AG10803 (cell line): ENCODE measurements at places on chromosomes 13 and 19.

GRCh38 chr13:73173279-73173811 is 114.5 kb downstream of the KLF5 start:
- no peak for DNase-seq

GRCh38 chr13:74158571-74159352 is 24.6 kb upstream of the KLF12 start:
- DNase-seq = no peak

DNA sequence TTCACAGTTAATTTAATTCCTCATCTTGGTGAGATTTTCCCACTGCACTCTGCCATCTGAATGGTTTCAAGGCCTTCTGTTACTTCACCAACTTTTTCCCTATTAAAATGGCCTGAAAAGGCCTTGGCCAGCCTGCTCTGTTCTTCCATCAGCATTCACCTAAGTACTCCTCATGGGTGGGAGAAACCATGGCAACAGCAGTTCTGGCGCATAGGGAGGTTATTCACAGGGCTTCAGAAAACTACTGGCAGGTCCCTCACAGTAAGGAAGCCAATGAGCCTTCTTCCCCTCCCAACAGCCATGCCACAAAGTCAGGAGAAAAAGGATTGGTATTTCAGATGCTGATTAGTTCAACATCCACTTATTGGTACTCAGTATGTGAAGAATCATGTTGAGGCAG is 17.2 kb upstream of the GJB2 start:
- no peak for DNase-seq

DNA sequence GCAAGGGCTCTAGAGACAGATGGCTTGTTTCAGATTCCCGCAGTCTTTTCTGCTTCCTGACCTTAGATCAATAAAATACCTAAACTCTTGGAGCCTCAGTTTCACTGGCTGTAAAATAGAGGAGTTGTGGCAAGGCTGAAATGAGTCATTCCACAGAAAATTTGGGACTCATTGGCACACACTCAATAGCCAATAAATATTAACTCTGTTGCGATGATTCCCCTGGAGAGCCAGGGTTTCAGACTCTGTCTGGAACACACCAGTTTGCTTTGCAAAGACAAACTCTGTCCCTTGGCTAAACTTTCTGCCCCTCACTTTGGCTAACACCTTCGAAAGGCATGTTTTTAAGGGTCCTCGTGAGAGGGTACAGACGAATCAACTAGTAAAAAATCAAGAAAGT is 18.1 kb upstream of the UBE2L5 start:
- no peak for DNase-seq

DNA sequence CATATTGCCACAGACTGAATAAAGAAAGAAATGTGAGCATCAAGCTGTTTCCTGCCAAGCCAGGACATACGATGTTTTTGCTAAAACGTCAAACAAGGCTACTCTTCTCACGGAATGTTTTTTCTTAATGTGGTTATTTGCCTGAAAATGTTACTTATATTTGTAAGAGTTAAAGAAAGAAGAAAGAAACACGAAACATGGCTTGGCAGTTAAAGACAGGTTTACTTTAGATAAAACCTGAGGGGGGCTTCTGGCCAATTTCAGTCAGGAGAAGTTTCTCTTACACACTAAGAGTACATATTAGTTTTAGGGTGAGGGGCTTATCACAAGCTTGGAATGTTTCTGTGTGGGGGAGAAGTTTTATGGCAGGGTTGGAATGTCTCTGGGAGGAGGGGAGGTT is 4.4 kb upstream of the OR10H4 start:
- DNase-seq = no peak

DNA sequence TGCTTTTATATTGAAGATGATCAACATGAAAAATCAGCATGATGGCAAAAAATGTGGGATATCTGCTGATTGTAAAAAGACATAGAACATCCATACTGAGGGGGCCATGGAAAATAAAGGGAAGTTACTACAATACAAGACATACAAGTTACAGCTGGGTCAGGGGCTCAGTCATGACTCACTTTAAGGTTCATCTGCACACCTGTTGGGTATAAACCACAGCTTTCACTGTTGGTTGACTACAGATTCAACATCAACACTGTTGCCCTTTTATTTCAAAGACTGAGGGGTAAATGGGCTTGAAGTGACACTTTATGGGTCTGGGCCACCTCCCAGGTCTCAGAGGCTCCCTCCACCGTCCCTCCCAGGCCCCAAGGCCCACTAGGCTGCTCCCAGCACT is 98.1 kb upstream of the IRS2 start:
- no peak for DNase-seq

DNA sequence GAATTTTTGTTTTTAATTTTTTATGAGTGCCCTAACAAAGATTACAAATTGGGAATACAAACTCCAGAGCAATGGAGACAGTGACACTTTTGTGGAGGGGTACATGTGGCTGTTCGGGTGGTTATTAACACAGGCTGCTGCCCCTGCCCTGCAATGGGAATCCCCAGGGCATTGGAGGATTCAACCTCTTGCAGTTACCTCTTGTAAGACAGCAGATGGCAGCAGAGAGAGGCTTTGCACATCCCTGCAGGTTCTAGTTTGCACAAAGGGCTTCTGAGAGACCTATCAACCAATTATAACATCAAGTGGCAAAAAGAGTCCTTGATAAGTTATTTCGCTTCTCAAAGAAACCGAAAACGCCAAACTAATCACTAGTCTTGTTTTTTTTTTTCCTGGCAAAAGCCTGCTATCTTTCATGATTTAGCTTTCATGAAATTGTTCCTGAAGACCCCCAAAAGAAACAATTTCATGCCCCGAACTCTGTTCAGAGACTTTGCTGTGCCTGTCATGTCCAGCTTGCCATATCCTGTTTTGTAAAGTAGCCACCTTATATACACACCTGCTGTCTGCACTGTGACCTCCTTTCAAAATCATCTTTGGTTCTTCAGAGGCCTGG is 10.4 kb downstream of the GJB2 start:
- DNase-seq = peak; percentile 72

DNA sequence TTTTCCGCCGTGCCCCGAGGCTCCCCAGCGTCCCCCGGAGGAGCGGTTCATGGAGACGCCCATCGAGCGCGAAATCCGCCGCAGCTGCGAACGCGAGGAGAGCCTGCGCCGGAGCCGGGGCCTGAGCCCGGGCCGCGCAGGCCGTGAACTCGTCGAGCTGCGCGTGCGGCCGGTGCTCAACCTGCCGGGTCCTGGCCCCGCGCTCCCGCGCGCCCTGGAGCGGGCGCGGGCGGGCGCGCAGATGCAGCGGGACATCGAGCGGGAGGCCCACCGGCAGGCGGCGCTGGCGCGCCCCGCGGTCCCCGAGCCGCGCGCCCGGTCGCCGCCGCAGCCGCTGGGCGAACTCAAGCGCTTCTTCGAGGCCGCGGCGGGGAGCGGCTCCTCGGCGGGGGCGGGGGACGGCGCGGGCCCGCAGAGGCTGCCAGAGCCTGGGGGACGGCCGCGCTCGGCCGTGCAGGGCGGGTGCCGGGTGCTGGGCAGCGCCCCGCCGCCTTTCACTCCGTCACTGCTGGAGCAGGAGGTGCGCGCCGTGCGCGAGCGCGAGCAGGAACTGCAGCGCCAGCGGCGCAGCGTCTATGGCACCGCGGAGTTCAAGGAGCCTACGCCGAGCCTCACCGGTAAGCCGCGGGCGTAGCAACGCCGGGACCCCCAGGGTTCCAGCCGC is 807 bp downstream of the MISP3 start:
- DNase-seq = peak; percentile 79

DNA sequence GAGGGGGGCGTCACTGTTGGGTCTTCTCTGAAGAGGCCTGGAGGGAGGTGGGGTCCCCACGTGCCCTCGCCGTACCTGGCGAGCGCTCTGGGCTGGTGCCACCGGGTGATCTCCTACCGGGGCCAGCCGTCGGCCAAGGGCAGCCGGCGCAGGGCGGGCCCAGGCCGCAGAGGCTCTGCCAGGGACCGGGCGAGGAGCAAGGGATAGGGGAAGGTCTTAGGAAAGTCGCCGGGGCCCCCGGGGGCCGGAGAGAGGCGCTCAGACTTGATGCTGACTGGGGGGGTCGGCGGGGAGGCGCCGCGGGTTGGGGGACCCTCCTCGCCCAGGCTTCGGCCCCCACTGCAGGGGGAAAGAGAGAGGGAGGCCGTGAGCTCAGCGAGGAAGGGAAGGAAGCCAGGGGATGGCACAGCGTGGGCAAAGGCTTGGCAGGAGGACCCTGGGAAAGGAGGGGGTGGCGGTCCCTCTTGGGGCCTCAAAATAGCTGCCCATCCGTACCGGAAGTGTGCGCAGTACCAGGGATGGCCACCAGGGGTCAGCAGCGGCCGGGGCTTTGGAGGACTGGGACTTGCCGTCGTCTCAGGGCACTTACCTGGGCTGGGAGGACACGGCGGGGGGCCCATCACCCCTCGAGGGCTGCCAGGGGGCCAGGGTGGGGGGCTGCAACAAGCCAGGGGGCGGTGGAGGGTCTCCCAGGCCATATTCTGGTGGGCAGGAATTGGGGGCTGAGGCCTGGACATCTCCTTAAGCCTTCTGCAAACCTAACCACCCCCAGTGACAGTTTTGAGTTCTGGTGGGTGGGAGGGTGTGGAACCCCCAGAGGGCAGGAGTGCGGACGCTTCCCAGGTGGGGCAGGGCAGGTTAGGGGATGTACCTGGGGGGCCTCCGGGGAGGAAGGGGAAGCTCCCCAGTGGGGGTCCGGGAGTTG is 7.7 kb upstream of the TMEM161A start:
- peak; percentile 46 for DNase-seq

DNA sequence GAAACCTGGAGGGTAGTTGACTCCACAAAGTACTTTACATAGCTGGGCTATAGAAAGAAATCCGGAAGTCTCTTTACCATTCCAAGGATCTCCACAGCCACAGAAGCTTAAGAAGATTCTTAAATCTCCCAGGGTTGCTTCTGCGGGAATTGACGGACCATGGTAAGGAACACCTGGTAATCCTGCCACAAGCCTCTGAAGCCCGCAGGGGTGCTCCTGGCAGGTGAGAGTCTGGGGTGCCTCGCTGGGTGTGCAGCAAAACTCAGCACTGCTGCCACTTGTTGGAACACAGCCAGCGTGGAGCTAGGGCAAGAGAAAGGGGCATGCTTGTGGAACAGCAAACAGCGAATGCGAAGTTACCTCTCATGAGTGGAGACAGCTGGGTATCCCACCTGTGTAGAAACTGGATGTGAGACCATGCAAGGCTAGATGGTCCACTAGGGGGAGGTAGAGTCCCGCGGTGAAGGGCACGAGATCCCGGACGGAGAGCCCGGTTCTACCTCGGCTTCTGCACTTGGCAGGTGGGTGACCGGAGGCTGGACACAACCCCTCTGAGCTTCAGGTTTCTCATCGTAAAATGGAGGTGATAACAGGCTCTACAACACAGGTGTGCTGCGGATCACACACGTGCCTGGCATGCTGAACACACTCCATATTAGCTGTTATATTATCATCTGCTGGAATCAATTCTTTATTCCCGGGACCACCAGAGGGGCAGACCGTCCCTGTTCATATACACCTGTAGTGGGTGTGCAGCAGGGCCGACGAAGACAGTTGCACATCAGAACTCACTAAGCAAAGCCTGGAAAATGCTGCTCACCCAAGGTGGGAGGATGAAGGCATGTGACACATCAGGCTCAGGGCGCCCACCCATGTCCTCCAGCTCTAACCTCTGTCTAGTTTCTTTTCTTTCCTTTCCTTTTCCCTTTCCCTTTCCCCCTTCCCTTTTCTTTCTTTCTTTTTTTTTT is 24.1 kb upstream of the UBAC2 start:
- peak; percentile 27 for DNase-seq

DNA sequence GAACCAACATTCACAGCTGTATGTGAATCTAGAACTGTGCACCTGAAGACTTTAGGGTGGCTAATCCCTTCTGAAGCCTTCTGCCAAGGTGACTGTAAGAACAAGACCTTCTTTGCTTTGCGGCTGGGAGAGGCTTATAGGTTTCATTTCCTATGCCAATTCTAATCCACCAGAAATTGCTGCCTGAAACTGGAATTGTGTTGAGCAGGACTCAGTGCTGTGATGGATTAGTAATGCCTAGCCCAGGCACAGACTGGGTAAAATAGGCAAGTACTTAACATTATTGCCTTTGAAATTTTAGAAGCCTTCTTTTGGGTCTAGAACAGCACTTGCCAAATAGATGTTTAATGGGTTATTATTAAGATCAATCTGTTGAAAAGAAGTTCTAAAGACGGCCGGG is 11.5 kb downstream of the SLC25A23 start:
- DNase-seq = no peak

- no peak for DNase-seq
Measured at GRCh38 chr13:27496536-27497273, 46.3 kb upstream of the MTIF3 start.

DNA sequence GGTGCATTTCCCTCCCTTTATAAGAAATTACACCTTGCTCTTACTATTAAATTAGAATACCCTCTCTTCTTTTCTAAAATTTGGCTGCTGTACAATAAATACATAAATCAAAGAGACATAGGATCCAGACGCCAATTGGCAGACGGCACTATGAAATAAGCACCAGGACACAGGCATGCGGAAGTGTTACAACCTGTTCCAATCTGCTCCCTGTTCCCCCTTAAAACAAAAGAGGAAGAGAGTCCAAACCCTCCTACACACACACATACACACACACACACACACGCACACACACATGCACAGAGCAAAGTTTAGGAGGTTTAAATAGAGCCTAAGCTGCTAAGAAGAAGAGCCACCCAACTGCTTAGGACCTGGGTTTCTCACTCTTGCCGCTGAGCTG is 75.6 kb upstream of the ZNF507 start:
- no peak for DNase-seq

DNA sequence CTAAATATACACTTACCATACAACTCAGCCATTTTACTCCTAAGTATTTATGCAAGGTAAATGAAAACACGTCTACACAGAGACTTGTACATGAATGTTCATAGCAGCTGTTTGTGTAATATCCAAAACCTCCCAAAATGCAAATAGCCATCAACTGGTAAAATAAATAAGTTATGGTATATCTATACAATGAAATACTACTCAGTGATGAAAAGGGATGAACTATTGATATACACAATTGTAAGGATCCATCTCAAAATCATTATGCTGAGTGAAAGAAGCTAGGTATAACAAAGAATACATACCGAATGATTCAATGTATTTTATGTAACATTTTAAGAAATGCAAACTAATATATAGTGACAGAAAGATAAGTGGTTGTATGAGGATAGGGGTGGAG is 149.8 kb upstream of the TNFSF11 start:
- no peak for DNase-seq

GRCh38 chr13:43994999-43995859 is 115.5 kb downstream of the LACC1 start:
- DNase-seq = no peak

- DNase-seq = peak; percentile 48
Measured at GRCh38 chr13:42707048-42707447, 74.3 kb upstream of the FAM216B start.

DNA sequence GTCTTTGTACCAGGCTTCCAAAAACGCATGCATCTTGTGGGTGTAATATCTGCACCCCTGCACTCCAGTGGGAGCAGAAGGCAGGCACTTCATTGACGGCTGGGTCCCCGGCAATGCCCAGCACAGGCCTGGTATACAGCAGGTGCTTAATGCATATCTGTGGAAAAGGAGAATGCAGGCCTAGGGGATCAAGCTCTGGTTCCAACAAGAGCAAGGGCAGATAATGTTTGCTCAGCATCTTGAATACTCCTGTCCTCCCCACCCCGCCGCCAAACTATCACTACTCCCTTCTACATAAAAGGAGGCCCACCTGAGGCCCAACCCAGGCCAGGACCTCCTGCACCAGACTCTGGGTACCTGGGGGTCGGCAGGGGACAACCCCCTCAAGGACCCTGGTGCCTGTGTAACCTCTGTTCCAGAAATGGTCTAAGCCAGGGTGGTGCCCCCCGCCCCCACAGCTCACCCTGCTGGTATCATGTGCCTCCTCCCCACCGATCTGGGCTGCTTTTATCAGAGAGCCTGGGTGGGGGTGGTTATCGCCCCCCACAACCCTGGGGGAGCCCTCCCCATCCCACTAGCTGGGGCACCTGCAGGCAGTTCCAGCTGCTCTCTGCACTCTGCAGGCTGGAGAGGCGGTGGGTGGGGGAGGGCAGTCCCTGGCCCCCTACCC is 4.8 kb downstream of the KLF16 start:
- no peak for DNase-seq
